CD4-positive, alpha-beta T cell treated with Interferon alpha-2 for 1 hour (primary cell): ENCODE measurements at places on chromosomes 12 and 14.

DNA sequence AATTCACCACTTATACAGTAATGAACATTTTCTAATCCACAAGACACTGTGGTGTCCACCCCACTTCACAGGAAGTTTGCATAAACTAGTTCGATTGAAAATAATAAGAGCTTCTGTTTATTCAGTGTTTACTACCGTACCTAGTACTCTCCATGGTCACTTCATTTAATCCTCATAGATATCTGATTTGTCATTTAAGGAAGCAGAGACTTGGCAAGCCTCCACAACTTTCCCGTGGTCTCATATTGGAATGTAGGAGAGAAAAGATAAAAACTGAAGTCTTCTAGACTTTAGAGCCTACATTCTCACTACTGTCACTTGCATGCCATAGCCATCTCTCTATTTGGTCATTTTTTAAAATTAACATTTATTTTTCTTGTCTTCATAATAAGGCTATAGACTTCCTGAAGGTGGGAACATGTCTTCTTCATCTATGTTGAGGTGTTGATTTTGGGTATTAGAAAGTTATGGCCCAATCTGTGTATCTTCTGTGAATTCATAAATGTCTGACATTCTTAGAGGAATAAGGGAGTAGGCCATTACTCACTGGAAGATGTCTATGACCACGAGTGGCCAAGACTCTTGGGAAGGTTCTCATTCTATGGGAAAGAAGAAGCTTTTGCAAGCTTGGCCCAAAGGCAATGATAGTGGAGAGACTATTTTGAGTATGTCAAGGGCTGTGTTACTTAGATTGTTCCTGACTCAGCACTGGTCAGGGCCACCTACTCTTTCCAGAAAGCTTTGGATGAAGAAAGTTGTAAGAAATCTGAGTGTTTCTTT lies 423.7 kb downstream of the LRIG3 start:
- DNase-seq, result no peak

GRCh38 chr12:123396954-123397353 lies 13.0 kb downstream of the KMT5A start:
- no peak for DNase-seq

- DNase-seq, result no peak
Observed at GRCh38 chr12:45760333-45760732, 30.8 kb downstream of the ARID2 start.

DNA sequence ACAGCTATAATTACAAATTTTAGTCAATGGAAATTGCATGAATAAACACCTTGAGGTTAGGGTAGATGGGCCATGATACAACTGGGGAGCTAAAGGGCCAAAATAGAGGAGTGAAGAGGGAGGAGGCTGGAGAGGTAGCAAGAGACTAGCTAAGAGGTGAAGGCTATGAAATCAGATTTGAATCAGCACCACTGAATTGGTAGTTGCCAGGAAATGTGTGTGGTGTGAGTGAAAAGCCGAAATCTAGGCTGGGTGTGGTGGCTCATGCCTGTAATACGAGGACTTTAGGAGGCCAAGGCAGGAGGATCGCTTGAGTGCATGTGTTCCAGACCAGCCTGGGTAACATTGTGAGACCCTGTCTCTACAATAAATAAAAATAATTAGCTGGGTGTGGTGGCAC lies 22.7 kb downstream of the YY1 start:
- DNase-seq, result no peak

- no peak for DNase-seq
Observed at GRCh38 chr14:58408681-58409215, 13.0 kb downstream of the TOMM20L start.

- no peak for DNase-seq
Observed at GRCh38 chr12:113837528-113838296, 128.4 kb downstream of the RBM19 start.

DNA sequence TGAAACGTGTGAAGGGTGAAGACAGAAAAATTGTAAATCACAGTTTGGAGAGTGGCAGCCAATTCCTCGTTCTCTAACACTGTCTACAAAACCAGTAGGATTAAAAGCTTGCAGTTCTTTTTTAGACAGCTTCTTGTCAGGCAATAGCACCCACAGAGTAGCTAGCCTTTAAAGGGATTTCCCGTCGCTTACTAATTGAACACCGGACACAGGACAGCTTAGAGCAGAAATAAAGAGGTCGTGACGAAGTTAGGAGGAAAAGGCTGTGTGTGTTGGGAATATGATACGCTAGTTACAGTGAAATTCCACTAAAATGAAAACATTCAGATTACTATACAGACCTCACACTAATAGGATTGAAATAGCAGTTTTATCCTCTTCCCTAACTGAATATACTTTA lies 149.1 kb upstream of the FLRT2 start:
- DNase-seq, result no peak
